ENCODE measurements at places on chromosomes 11 and 22. TPM values are rescaled to one million over a fixed set of nuclear protein-coding genes. Genes with fewer than 3 reads are reported as not detected.

- no peak for DNase-seq
Observed at GRCh38 chr11:13268791-13269190, 8.8 kb upstream of the BMAL1 start.

The ADM gene
- 5.1 TPM for total RNA-seq

The VSIG10L2 gene
- not detected for total RNA-seq

- no peak for DNase-seq
Observed at GRCh38 chr22:42664976-42665831, 16.0 kb upstream of the CYB5R3 start.

The OR2AG2 gene
- total RNA-seq: 0.62 TPM

DNA sequence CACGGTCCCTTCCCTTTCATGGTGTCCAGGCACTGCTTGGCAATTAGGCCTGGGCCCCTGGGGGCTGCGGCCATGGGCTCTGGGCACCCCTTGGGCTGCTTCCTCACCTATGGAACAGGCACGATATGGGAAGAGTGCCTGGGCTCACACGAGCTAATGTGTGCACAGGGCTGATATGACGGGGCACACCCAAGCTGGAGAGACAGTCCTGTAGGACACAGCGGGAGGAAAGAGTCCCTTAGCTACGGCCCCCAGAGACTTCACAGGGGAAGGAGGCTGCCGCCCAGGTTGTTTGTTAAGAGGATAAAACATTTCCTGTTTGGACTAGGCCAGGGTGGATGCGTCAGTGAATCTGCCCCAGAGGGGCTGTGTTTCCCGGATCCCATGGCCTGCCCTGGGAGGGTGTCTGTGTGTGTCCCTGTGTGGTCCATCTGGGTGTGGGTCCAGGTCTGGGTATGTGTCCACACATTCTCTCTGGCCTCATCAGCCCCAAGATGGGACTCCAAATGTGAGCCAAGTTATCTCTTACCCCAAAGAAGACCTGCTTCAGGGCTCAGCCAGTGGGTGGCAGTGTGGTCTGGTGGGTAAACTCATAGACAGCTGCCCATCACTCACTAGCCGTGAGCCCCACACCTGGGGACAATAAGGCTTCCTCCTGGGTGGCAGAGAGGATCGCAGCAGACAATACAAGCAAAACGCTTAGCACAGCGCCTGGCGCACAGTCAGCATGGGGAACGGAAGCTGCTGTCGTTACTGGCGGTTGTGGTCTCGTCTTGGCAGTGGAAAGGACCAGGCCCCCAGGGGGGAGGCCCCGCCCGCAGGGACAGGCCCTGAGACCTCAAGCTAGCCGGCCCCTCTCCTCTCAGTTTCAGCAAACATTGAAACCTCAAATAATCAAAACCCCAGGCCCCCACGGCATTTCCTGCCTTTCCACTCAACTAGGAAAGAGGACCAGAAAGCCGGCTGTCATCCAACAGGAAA lies 3.2 kb upstream of the EMID1 start:
- peak; percentile 82 for DNase-seq

DNA sequence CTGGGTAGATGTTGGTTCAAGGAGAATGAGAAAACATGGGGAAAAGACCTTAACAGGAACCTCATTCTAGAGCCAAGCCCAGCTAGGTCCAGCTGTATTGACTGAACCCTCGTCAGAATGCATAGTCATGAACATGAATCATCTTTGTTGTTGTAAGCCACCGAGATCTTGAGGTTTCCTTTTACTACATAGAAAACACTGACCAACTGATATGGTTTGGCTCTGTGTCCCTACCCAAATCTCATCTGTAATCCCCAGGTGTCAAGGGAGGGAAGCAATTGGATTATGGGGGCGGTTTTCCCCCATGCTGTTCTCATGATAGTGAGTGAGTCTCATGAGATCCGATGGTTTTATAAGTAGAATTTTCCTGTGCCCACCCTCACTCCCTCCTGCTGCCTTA lies 19.4 kb upstream of the PHOX2A start:
- DNase-seq: no peak

- peak; percentile 61 for DNase-seq
Observed at GRCh38 chr22:37803639-37804351, 3.9 kb upstream of the GCAT start.

DNA sequence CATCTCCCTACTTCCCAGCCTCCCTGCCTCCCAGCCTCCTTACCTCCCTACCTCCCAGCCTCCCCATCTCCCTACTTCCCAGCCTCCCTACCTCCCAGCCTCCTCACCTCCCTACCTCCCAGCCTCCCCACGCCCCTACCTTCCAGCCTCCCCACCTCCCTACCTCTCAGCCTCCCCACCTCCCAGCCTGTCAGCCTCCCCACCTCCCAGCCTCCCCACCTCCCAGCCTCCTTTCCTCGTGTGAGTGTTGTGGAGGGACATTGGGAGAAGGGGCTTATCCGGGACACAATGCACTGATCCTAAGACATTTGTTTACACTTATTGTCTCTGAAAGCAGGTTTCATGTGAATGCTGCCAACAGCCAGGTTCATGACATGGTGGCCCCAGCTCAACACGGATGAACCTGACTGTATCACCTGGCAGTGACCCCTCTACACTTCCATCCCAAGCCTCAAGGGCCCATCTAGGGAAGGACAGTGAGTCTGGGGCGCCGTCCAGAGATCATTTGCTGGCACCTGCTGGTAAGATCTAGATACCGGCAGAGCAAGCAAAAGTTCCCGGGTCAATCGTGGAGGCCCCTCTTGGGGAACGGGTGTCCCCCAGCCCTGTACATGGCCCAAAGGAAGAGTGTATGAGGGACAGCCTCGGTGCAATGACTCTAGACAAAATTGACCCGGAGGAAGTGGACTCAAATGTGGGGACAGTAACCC lies 34.5 kb upstream of the TH start:
- DNase-seq: no peak

GRCh38 chr22:23179381-23180299 lies 669 bp upstream of the BCR start:
- DNase-seq: peak; percentile 67

- no peak for DNase-seq
Observed at GRCh38 chr11:42913731-42914130, 398.1 kb upstream of the API5 start.

DNA sequence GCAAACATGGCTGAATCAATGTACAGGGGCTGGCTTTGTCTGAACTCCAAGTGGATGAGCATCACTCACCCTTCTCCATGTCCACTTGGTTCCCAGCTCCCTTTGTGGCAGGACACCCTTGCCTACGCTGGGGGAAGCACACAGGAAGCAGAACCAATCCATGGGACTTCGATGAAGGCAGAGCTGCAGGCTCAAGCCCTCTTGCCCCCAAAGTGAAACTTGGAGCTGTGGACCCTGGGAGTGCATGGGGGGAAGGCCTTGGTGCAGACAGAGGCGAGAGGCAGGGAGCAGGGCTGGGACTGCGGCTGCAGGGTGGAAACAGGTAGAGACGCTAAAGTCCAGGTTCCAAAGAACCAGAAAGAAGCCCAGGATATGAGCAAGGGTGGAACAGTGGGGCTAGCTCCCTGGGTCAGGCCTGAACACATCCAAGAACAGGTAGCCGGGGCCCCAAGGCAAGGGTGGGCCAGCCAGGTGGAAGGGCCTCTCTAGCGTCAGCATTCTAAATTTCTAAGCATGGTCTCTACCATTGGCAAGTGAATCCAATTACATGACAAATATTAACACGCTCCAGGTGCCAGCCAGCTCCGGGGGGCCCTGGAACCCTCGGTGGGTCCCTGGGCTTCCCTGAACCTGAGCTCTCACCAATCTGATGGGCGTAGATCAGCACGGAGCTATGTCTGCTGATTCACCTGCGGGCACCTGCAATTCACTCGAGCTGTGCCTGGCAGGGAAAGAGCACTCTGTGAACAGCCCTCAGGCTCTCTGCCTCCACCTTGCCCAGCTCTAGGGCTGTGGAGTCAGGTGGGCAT lies 532.8 kb downstream of the BRD1 start:
- no peak for DNase-seq

GRCh38 chr22:20567993-20568417 lies 60.6 kb downstream of the MED15 start:
- DNase-seq: no peak

GRCh38 chr11:41943656-41944055 lies 484.2 kb upstream of the LRRC4C start:
- DNase-seq: no peak

The LINC01488 gene
- not detected for total RNA-seq

DNA sequence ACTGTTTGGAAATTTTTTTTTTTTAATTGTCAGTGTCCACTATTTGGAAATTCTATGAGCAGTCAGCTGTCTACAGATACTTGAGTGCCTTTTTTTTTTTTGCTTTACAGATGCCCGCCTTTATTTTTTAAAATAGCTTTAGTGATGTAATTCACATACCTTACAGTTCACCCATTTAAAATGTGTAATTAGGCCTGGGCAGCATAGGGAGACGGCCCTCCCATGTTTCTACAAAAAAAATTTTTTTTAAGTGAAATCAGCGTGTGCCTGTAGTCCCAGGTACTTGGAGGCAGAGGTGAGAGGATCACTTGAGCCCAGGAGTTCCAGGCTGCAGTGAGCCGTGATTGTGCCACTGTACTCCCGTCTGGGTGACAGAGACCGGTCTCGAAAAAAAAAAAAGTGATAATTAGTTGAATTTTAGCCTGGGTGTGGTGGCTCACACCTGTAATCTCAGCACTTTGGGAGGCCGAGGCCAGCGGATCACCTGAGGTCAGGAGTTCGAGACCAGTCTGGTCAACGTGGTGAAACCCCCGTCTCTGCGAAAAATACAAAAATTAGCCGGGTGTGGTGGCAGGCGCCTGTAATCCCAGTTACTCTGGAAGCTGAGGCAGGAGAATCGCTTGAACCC lies 1.5 kb downstream of the ZNF143 start:
- peak; percentile 61 for DNase-seq

GRCh38 chr11:83778596-83778995 lies 492.4 kb upstream of the CCDC90B start:
- no peak for DNase-seq

DNA sequence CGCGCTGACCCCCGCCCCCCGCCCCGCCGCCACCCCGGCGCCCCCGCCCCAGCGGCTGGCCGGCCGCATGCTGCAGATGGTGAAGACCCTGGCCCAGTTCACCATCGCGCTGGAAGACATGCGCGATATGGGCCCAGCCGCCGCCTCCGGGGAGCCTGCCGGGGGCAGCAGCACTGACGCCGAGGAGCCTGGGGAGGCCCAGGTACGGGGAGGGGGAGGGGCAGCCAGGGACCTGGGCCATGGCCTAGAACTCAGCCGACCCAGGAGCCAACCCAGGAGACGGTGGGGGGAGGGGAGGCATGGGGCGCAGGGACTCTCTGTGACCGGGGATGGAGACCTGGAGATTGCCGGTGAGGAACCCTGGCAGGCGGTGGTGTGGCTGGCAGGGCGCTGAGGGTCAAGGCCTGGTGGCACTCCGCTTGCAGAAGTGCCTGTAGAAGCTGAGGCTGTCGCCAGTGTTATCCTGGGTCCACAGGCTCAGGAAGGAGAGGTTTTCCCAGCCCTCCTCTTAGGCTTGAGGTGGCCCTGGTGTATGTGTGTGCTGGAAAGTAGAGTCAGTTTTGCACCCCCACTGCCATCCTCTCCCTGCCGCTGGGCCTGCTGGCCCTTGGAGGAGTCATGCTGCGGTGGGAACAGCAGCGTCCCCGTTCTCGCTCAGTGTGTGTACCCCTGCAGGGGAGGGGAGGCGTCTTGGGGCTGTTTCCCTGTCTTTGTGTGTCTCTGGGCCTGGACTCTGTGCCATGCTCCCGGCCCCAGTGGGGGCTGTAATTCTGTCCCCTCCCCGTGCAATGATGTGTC lies 32.9 kb upstream of the RELT start:
- DNase-seq: no peak

GRCh38 chr11:78391424-78391823 lies 26.2 kb downstream of the GAB2 start:
- DNase-seq: no peak

The PTGDR2 gene
- 0.14 TPM for total RNA-seq

- no peak for DNase-seq
Observed at GRCh38 chr11:20002312-20003216, 157.7 kb downstream of the DBX1 start.

GRCh38 chr11:118911113-118911879 lies 14.4 kb downstream of the BCL9L start:
- DNase-seq: peak; percentile 62

GRCh38 chr22:49204599-49205482 lies 622.8 kb downstream of the BRD1 start:
- no peak for DNase-seq

The CLCF1 gene
- 0.63 TPM for total RNA-seq

GRCh38 chr11:117748771-117749540 lies 48.1 kb downstream of the DSCAML1 start:
- DNase-seq: no peak

GRCh38 chr11:101032991-101033390 lies 96.6 kb downstream of the PGR start:
- no peak for DNase-seq

DNA sequence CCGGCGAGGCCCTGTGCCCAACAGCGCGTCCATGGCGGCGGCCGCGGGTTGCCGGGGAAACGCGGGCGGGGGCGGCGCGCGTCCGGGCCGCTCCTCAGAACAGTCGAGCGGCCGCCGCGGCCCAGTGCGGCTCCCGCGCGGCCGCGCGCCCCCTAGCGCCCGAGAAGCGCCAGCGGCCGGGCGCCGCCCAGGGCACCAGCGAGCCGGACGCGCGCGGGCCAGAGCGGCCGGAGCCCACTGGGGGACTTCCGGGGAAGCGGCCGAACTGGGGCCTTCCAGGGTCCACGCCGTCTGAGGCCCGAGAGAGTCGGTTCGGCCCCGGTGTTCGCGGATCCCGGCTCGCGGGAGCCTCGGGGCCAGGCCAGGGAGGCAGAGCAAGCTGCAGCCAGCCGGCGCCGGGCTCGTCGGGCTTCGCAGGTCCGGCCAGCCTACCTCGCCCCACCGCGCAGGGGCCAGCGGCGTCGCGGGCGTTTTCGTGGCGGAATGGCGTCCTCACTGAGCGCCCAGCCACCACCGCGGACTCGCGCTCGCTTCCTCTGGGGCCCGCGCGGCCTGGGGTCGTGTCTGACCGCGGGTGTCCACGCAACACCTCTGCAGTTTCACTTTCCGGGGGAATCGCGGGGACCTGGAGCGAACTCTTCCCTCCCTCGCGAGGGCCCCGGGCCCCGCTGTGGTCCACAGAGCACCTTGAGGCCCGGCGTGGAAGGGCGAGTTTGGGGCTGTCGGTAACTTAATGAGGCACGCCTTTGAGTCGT lies at the start of gene DENND6B:
Gene DENND6B, minus strand, starts transcription at position 57 of the 755 bp plus-strand sequence. Its CDS starts 24 bp downstream, at position 33.
- DNase-seq: peak; percentile 93

The MMP11 gene
- total RNA-seq: 0.70 TPM

GRCh38 chr11:100403816-100404215 lies 283.3 kb upstream of the ARHGAP42 start:
- no peak for DNase-seq
